ENCODE measurements at places on chromosomes 5 and 9.

DNA sequence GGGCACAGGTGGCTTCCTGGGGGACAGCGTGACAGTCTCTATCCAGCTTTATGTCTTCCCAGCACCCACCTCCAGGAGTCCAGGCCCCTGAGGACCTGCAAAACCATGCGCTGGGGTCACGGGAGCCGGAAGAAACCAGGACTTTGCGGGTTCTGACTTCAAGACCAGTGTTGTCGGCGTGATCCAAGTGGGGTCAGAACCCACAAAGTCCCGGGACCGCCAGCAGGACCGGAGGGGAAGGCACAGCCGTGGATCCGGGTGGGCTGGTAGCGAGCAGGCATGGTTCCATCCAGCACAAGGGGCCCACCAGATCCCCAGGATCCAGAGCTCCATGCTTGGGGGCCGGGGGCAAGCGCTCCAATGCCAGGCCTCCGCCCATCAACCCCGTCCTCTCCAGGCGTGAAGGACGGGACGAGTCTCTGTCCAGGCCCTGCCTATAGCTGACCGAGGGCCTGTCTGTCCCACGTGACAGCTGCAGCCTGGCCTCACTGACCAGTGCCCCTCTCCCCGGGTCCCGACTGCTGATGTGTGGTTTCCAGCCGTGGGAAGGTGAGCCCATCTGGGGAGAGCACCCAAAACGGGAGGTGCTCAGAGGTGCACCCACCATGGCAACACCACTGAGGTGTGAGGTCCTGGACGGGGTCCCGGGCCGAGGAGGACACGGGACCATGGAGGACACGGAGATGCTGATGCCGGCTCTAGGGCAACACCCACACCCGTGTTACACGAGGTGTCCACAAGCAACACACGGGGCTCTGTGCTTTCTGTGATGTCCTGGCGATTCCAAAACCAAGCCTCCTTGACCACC, 48.9 kb downstream of the SLC12A7 start:
- DNase-seq: no peak

DNA sequence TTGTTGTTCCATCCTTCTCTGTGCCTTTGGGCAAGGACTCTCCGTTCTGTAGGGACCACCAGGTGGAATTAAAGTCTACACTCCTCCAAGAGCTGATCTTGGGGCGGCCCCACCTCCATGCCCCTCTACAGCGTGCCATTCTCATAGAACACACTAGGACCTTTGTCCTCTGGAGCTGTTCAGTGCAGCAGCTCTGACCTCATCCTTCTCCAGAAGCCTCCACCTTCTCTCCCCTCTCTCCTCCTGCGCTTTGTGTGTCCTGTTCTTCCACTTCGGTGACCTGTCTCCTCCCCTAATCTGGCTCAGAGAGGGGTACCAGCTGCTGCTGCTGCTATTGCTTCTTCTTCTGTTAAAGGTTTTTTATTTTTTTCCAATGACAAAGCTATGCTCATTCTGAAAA, 1.8 kb upstream of the MACROH2A1 start:
- DNase-seq: no peak

DNA sequence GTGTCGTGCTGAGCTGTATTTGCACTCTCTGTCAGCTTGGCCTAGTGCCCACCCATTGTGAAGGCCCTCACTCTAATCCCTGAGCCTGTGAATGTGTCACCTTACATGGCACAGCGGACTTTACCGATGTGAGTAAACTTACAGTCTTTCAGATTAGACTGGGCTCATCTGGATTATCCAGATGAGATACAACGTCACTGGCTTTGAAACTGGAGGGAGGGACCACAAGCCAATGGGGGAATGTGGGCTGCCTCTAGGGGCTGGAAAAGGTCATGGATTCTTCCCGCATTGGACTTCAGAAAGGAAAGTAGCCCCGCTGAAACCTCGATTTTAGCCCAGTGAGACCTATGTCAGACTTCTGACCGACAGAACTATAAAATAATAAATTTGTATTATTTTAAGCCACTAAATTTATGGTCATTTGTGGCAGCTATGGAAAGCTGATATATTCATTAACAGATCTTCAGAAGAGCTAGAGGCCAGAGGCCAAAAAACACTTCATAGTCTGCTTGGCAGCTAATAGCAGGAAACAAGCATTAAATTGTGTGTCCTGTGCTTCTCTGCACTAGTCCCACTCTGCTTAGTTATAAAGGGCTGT, 139.0 kb upstream of the GAS1 start:
- DNase-seq: no peak

- DNase-seq: no peak
Observed at GRCh38 chr5:56313596-56313995, 80.5 kb upstream of the ANKRD55 start.

GRCh38 chr9:105114964-105115728, 129.3 kb upstream of the SLC44A1 start:
- peak; percentile 8 for DNase-seq

DNA sequence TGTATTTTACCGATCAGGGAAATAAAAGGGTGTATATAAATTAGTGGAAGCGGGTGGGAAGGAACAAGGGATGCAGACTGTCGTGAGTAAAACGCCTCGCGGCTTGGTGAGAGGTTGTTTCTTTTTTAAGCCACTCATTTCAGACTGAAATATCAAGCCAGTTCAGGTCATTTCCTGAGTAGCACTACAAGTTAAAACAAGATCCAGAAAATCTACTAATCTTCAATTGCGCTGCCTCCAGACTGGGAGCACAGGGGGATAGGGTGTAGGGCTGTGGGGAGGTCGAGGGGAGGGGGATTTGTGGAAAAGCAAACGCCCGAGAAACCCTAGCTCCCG, 140.8 kb downstream of the TSSK1B start:
- DNase-seq: no peak

DNA sequence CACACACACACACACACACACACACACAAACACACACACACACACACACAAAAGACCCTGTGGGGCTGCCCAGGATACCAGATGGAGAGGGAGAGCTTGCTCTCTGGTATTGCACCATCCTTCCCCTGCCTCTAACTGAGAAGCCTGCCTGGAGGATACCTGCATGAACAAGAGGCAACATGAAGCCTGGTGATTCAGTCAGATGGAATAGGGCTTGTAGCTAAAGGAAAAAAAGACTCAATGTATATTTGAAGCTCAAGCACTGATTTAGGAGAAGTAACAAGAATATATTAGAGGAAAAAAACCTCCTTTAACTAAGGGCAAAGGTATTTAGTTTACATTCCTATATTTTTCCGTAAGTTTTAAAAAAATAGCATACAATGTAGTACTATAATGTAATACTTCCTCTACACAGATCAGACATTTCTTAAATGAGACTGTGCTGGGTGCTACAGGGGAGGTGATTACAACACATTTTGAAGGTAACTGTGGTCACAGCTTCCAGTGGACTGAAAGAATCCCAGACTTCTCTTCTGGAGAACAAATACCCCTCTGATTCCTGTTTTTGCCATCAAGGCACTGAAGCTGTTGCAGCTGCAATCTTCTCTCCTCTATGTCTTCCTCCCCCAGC, 169.3 kb downstream of the DCP2 start:
- no peak for DNase-seq

DNA sequence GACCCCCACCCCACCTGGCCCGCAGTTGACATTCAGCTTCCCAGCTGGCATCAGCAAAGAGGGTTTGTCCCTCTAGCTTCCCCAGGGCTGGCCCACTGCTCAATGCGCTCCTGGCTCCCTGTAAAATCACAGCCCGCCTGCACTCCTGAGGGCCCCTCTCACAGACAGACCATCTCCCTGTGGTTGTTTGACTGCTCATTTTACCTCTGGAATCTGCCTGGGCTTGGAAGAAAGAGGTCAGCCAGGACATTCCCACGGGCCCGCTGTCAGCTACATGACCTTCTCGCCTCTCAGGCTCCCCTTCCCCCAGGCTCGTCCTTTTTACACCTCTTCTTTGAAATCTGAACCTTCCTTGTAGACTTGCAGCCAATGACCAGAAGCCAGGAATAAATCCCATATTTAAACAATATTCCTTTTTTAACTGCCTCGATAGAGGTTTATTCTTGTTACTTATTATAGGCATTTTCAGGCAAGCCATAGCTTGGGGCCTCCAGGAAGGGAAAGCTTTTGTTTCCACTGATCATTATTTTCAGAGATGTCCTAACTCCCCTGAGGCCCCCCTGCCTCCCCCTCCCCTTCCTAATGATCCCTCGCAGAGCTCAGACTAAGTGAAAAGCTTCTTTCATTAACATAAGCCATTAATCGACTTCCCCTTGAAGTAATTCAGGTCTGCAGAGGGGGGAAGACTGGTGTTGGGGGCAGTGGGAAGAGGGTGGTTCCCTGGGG, 76.3 kb upstream of the IQGAP2 start:
- DNase-seq: no peak

- DNase-seq: peak; percentile 31
Observed at GRCh38 chr5:43396762-43397304, 15.4 kb downstream of the CCL28 start.

DNA sequence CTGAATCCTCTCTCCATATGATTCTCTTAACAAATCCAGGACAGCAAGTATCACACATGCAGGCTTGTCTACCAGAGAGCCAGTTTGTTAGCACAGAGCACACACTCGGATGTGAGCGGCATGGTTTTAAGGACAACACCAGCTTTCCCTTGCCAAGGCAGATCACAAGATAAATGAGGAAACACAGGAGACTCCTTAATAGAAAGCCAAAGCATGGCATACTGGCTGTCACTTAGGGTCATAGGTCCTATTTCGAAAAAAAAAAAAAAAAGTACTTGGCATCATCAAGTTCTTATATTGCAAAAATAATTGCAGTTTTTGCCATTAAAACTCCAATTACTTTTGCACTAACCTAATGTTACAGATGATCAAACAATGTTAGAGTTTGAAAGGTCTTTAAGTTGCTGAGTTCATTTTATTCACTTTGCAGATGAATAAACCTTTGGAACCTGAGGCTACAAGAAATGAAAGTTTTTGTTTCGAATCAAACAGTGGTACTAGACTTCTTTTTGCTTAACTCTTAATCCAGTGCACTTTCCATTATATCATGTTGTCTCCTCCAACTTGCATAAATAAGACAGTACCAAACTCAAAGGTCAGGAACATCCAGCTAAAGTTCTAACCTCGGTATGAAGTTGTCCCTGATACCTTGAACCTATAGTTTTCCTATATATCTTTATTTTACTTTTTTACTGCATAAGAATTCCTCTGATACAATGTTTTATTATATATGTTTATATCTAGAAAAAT, 138.5 kb downstream of the MPDZ start:
- DNase-seq: no peak

GRCh38 chr5:171418316-171418981, 998 bp upstream of the FGF18 start:
- peak; percentile 46 for DNase-seq

GRCh38 chr5:137822158-137822764, 45.4 kb upstream of the MYOT start:
- DNase-seq: no peak

- no peak for DNase-seq
Observed at GRCh38 chr9:80059979-80060378, 488.2 kb downstream of the TLE4 start.

DNA sequence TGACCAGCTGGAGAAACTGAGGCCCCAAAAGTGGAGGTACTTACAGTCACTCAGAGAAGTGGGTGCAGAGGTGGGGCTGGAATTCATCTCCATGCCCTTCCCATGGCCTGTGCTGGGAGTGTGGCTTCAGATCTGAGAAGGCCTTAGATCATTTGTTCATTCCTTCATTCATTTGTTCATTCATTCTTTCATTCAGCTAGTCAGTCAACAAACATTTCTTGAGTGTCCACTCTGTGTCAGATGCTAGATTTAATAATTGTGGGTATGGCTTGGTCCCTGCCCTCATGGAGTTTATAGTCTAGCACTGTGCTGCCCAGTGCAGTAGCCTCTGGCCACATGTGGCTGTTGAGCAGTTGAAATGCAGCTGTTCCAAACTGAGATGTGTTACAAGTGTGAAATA, 19.0 kb upstream of the CRB2 start:
- no peak for DNase-seq

DNA sequence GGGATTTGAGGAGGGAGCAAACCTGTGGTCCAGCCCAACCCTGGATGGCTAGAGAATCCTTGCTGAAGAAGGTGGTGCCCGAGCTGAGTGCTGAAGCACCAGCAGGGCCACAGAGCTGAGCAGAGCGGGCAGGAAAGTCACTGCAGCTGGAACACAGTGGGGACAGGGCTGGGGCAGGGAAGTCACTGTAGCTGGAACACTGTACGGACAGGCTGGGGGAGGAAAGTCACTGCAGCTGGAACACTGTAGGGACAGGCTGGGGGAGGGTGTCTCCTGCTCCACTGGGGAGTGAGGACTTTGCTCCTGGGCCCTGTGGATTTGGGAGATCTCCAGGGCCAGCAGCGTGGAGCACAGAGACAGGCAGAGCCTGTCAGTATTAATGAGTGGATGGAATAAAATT, 9.0 kb upstream of the SUSD3 start:
- DNase-seq: no peak

GRCh38 chr9:91939978-91940377, 10.1 kb downstream of the ROR2 start:
- no peak for DNase-seq

DNA sequence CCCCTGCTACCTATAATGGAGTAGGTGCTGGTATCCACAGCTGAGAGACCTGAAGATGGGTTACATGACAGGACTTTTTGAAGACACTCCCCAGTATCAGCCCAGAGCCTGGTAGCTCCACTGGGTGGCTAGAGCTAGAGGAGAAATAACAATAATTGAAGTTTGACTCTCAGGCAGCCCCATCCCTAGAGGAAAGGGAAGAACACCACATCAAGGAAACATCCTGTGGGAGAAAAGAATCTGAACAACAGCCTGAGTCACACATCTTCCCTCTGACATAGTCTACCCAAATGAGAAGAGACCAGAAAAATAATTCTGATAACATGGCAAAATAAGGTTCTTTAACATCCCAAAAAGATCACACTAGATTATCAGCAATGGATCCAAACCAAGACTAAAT, 432.1 kb downstream of the CDH18 start:
- no peak for DNase-seq

DNA sequence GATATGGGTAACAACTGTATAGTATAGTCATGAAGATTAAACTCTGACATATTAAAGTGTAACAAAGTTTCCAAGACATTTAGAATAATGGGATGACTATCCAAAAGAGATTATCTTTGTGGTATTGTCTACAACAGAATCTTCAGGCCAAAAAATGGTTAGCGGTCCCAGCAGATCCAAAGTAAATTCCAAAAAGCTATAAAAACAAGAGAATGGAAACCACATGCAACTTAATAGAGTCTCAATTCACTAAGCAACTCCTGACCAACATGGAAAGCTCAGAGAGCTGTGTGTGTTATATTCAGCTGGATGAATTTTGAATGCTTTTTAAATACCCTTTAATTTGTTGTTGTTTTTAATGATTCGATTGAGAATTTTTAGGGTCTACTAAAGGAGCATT, 688.2 kb downstream of the CETN3 start:
- no peak for DNase-seq

DNA sequence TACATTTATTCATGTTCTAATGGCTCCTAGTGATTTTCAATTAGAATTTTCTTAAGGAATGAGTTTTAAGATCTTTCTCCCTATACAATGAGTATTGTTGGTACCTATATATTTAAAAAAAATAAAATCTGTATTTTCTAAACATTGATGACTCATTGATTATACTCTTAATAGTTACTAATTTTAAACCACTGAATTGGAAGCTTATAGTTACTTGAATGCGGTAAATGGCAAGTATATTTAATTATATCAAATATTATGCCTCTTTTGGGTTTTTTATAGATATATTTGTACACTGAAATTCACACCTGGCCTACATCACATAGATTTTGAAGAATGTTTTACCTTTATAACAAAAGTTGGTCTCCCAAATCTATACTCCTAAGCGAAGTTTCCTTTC, 38.9 kb upstream of the ALDH1A1 start:
- DNase-seq: no peak

GRCh38 chr9:114538241-114538640, 33.0 kb upstream of the WHRN start:
- no peak for DNase-seq

Data from stimulated activated CD4-positive, alpha-beta T cell treated with anti-CD3 and anti-CD28 coated beads, Interleukin-12 subunit alpha, Interleukin-12 subunit beta, amount 100 ng/mL, for 24 hours (primary cell).